ENCODE measurements at places on chromosomes 5 and 9.

DNA sequence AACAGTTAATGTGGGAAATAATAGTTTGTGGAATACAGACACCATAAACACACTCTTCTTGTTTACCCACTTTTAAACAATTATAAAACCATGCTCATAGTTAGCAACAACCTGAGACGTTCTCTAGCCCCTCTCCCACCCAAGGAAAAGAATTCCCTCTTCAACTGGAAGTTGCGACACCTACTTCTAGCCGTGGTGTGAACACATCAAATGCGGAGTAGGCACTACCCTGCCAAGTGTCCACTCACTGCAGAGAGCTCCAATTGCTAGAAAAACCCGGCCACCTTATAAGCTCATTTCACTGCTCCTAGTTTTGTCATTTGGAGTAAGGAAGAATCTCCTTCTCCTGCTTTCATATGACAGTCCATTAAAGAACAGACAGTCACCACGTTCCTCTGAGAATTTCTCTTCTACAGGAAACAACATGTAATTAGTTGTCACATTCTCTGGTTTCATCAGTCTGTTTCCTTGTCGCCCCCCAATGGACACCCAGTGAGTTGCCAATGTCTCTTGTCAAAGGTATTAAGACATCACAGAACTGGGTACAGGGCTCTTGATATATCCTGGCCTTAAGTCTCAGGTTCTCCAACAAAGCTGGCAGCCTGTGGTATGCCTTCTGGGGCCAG lies 47.3 kb downstream of the PRLR start:
- no peak for DNase-seq

DNA sequence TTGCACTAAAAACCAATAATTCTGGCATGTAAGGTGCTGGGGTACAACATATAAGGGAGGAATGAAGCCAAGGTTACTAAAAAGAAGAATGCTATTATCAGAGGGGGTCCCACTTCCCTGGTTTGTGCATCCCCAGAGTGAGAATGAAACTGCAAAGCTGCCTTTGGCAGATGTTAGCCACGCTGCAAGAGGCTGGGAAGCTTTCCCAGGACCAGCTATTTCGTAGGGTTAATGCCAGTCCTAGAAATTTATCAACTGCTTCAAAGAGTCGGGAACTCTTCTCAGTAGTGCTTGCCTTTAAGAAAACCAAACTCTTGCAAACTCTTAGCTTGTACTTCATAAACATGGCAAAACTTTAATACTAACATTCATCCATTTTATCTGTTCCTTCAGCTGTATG lies 87.5 kb upstream of the NR5A1 start:
- DNase-seq, result no peak

- DNase-seq, result no peak
Measured at GRCh38 chr5:162842727-162843126, 594.7 kb upstream of the CCNG1 start.

DNA sequence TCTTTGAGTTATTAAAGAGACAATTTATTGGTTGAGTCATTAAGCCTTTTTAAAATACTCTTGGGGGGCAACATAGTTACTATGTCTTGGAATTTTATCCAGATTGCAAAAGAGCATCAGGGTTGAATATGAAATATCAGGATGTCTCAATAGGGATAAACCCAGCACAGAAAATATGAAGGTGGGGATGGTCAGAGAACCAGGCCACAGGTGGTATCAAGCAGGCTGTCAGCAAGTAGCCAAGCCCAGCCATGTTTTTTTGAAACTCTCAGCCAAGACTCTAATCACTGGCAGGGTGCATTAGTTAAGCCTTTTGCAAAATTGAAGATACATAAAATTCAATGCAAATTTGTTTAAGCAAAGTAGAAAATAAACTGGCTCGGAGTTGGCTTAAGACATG lies 468.9 kb downstream of the DTWD2 start:
- DNase-seq, result no peak

DNA sequence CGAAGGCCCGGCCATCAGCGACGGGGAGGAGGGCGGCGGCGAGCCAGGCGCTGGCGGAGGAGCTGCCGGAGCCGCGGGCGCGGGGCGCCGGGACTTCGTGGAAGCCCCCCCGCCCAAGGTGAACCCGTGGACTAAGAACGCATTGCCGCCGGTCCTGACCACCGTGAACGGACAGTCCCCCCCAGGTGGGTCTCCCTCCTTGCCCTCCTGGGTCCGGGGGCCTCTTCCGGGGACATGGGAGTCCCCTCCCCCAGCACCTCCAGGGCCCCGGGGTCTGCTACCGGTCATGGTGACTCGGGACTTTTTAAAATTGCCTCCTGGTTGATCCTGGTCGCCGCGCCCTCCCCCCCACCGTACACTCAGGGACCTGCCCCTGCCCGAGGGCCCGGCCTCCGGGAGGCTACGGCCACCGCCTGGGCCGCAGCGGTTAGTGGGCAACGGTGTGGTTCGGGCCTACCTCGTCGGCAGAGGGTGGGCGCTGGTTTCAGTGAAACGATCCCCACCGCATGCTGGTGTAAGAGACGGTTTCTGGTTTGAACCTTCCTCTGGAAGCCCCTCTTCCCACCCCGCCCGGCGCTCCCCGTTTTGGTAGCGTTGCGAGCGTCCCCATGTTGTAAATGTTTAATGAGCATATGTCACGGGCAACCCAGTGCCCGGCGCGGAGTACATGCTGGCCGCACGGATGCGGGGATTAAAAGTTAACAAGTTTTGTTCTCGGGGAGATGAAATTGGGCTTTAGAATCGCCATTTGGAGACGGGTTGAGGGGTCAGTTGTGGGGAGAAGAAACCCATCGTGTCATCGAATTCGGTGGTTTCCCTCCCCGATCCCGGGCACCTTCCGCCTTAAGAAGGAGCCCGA lies 1.1 kb downstream of the LARP1 start:
- DNase-seq, result no peak

Data from BJ (cell line).